ENCODE measurements at places on chromosomes 4 and X.

DNA sequence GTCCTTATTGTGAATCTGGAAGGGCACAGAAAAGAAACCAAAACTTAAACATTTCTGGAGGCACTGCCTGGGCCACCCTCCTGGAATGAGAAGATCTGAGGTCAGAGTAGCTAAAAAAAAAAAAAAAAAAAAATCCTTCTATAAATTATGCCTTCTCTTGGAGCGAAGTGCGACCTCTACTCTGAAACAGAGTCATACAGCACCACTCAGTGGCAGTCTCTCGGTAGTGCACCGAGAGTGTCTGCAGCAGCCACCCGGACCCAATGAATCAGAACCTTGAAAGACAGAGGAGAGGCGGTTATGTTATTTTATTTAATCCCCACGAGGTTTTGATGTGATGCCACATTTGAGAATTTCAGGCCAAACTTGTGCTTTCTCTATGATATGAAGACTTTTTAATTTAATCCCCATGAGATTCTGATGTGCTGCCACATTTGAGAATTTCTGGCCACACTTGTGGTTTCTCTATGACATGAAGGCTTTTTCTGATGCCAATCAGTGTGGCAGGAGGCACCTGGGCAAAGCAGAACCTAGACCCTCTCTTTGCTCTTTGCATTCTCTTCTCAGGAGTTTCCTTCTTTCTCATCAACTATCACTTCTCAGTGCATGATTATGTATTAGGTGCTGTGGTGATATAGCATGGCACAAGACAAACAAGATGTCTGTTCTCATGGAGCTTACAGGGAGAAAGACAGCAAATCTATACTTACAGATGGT is 5.6 kb upstream of the CT47C1 start:
- peak; percentile 53 for DNase-seq

DNA sequence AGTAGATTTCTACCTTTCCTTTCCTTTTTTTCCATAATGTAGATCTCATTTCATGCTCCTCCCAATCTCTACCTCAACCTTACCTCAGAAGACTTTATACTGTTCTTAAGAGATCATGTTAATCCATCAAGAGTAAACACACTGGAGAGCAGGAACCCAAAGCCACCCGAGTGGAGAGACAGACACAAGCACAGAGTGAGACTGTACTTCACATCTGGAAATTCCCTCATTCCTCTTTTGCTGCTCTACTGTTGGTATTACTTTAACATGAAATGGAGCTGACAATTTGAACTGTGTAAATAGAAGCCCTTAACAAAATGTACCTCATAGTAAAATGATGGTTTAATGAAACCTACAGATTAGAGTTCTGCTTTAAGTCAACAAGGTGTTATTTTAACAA is 105.7 kb upstream of the RASGEF1B start:
- DNase-seq: no peak

DNA sequence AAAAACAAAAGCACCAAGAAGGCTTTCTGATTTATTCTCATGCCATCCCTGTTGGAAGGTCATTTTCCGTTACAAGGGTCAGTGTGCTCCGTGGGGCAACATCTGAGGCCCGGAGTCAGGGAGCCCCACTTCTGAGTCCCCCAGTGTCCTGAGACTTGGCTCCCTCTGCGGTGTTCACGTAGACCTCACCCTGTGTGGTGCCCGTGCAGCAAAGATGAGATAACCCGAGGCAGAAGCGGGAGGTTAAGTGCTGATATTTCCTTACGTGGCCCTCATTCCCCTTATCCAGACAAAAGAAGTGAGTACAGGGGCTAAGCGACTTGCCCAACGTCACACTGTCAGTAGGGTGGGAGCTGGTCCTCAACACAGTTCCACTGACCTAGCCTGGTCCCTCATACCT is 3.5 kb downstream of the JAKMIP1 start:
- no peak for DNase-seq

DNA sequence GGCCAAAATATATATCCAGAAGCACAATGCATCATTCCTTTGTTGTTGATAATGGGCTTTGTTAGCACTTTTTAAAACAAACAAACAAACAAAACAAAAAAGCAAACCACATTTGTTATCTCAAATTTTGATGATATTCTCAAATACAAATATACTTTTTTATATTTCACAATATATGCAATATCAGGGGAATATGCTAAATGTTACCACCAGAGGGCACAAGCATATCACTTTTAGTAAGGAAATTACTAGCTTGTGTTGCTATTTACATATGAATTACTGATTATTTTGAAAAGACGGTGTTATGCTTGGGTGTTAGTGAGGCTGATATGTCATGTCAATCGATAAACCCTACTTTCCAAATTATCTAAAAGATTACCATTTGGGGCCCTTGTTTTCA is 29.1 kb downstream of the RIPPLY1 start:
- DNase-seq: peak; percentile 24
